MV-4-11 (cell line): ENCODE measurements at places on chromosomes 12 and 14.

DNA sequence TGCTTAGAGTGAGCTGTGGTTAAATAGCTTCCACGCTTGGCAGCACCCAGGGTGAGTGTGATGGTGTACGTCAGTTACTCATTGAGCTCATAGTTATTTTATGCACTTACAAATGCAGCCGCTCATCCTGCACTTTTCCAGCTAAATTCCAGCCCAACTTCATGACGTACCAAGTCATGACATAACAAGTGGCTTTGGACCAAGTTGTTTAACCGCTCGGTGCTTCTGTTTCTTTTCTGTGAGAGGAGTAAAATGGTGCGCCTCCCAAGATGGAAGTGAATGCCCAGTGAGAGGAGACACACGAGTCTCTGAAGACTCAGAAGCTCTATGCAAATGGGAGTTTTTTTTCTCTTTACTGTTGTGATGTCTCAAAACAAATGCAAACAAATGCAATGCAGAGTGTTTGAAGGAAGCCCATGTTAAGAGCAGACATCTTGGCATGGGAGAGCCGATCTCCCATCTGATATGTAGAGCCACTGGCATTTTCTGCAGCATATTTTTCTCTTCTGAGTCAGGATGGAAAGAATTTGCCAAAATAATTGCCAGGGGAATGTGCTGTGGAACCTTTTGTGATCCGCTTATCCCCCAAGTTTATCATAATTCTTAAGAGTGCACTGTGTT is 72.2 kb downstream of the FBXW8 start:
- DNase-seq: no peak

DNA sequence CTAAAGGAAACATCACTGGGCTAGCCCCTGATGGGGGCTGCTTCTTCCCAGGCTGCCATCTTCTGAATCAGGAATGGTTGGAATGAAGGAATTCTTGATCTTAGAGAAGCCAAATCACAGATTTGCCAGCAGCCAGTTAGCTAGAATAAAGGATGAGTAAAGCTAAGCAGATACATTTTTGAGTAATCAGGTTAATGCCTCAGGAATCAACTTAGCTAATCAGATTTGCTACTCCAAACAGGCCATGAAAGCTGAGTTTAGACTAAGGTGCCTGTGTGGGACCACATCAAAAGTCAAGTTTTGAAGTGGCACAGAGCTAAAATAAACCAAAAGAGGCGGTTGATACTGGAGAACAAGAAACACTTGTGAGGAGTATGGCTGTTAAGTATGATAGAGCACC is 28.8 kb upstream of the LMO3 start:
- DNase-seq: no peak

DNA sequence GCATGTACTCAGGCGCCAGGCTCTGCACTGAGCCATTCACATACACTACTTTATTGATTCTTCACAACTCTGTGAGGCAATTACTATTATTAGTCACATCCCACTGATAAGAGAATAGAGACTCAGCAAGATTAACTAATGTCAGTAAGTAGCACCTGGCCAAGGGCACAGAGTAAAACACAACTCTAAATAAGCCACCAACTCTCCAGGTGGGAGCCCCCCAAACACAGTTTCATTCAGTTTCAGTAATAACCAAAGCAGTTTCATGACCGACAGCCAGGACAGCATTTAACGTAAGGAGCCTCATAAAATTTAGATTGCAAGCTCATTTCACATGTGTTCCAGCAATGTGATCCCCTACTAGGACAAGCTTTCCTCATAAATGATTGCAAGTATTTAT is 323.1 kb upstream of the CCDC196 start:
- DNase-seq: no peak

DNA sequence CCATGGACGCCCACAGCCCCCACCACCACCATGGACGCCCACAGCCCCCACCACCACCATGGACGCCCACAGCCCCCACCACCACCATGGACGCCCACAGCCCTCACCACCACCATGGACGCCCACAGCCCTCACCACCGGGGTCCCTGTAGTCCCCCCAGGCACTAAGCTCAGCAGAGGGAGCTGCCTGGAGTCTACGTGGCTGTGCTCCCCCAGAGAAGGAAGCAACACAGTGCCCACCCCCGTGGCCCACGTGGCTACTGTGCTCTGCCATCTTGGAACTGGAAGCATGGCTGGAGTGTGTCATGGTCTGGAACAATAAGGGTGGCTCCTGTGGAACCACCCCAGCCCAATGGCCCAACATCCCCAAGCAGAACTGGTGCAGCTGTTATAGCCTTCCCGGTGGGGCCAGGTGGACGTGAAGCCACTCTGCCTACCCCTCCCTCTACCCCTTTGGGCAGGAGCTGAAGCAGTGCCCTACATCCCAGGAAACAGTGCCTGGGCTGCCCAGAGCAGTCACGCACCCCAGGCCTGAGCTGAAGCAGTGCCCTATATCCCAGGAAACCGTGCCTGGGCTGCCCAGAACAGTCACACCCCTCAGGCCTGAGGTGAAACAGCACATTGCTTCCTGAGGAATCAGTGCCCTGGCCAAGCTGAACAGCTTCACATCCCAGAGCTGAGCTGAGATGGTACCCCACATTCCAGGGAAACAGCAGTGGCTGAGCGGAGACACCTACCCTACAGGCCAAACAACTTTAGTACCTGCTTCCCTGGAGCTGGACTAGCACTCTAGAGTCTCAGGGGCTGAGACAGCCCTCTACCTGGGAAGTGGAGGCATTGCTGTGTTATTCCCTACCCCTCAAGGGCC is 9.0 kb upstream of the SFSWAP start:
- no peak for DNase-seq

- no peak for DNase-seq
Measured at GRCh38 chr12:11861864-11862600, 208.7 kb upstream of the BCL2L14 start.

- DNase-seq: no peak
Measured at GRCh38 chr14:96143906-96144305, 60.7 kb upstream of the BDKRB2 start.

DNA sequence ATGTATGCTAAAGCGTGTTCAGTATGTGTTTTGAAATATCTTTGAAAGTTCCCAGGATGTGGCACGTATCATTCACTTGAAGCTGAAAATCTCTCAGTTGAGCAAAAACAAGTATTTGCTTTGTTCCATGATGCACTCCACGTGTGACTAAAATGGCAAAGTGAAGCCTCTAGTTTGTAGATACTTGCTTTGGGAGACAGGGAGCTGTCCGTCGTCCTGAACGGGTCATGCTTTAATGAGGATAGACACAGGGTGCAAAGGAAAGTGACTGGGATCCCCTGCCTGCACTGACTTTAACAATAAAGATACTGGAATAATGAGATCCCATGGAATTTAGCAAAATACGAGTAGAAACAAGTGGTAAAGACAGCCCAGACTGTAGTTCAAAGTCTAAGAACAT is 991.4 kb downstream of the NRXN3 start:
- no peak for DNase-seq

DNA sequence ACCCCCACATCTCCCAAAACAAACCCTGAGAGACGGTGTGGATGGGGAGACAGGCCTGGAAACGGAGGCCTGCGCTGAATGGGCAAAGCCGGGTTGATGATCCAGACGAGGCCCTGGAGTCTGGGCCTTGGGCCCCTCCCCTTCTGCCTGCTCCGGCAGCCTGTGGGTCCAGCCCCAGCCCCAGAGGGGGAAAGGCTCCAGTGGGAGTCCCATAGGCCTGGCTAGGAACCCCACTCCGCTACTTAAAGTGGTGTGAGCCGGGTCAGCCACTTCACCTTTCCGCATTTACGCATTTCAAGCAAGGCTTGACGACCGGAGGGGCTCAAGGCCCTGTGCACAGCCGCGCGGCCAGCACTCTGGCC is 695 bp upstream of the TNFAIP2 start:
- DNase-seq: no peak

DNA sequence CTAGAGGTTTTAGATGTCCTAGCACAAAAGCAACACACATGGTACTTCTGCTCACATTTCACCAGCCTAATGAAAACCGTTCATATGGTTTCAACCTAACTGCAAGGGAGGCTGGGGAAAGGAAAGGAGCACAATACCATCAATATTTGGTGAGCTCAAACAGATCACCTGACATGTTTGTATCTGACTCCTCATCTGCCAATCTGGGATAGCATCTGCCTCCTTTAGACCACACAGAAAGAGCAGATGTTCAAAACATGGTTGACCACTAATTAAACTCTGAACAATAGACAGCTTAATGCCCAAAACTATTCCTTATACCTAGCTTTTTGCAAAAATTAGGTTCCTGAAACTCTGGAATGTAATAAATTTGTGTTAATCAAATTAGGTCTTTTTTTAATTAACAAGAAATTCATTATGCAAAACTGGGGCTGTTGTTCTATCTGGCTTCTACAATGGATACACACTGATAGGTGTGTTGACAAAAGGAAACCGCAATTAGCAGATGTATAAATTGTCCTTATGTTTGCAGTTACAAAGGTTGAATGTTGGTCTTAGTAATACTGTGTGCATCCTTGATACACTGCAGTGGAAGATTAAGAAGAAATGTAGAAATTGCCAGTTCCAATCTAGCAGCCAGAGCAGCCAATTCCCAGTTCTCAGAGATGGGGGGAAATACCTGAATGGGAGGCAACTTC is 89.3 kb downstream of the DUSP6 start:
- DNase-seq: no peak

DNA sequence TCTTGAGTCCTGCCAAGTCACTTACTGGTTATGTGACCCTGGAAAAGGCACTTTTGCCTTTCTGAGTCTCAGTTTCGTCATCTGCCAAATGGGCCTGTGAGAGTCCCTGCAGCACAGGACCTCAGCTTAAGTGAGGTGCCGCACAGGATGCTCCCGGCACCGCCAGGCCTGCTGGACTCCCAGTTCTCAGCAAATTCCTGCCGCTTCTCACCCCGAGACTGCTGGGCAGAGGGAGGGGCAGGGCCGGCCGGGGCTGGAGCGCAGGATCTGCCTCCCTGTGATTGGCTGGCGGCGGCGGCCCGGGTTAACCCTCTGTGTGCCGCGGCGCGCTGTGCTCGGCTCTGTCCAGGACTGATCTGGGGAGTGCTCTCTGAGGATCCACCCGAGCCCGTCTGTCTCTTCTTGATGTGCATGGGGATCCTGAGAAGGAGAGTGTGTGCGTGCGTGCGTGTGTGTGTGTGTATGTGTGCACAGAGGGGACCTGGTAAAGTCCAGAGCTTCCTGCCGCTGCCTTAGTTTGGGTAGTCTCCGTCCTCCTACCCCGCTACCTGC is 8.6 kb downstream of the SETD1B start:
- DNase-seq: peak; percentile 36

DNA sequence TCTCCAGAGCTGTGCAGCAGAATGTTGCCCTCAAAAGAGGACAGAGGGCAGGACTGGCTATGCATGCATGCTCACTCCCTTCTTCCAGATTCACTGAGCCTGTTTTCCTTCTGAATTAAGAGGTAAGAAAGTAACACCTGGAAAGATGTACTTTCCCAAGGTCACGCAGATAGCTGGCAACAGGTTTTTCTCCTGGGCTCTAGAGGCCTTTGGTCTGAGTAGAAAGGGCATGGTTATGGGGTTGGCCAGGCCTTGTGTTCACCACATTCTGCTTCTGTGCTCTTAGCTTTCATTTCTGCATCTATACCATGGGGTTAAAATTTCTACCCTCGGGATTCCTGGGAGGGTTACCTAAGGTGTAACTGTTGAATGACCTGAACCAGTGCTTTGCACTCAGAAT is 57.5 kb downstream of the RASSF3 start:
- DNase-seq: no peak

GRCh38 chr14:34007902-34008301 is 57.0 kb upstream of the EGLN3 start:
- peak; percentile 43 for DNase-seq

DNA sequence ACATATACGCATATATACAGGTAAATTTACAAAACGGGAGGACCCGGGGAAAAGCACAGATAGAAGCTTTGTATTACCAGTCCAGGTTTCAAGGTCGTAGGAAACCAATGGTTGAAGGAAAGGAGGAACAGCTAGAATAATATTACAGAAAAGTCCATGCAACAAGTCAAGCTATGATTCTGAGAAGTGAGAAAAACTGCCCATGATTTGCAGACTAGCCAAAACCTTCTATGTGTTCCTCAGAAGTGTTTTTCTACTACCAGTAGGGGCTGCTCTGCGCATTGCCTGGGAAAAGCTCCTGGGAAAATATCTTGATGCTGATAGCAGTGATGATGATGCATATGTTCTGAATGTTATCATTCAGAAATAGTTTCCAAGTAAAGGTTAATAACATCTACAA is 2.2 kb downstream of the PDZRN4 start:
- no peak for DNase-seq

GRCh38 chr14:78197051-78197450 is 26.9 kb downstream of the NRXN3 start:
- no peak for DNase-seq

DNA sequence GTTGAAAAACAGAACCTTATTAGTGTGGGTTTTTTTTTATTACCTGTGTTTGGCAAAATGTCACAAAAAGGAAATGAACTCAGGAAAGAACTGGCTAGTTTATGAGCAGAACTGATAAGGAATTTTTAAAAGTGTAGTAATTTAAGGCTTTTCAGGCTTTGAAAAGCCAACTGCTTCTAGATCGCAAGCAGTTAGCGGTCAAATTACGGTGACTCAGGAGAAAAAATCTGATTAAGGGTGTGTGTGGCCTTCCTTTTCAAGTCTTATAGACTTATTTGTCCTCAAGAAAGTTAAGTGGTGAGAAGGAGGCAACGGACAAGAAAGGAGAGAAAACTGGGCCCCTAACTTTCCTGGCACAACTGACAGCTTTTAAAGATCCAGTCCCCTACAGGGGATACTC is 33.4 kb downstream of the PDZRN4 start:
- DNase-seq: no peak

- peak; percentile 63 for DNase-seq
Measured at GRCh38 chr14:91980157-91980556, 32.7 kb upstream of the FBLN5 start.

DNA sequence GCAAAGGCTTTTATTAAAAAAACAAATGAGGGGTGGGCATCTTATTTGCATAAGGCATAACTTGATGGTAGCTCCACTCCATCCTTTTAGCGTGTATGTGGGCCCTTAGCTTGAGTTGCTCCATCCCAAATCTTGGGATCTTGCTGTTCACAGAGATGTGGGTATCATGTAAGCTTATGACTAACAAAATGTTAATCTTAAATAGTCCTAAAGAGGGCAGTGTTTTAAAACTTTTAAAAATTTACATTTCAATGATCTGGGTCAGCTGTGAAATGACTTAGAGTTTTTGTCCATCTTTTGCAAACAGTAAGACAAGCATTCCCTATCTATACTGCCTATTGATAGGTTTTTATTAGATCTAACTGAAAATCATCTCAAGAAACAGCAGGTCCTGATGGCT is 86.0 kb downstream of the SLCO1A2 start:
- DNase-seq: peak; percentile 10

DNA sequence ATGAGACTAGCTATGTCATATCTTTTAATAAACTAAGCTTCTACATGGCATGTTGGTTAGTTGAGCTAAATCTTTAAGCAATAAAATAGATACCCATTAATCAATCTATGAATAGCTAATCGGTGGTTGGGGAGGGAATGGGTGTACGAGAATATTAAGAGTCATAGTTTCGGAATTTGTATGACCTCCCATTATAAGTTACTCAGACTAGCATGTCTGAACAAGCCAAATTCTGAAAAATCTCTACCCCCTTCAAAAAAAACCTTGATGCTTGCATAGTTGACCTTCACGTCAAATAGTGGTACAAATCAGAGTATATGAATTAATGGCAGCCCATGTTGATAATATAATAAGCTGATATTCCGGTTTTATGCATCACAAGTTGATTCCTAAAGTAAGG is 60.0 kb downstream of the PLEKHG7 start:
- DNase-seq: no peak
